ENCODE measurements at places on chromosomes 1 and 21. TPM values are rescaled to one million over a fixed set of nuclear protein-coding genes. Genes with fewer than 3 reads are reported as not detected.

RPTN gene
- total RNA-seq: not detected

AMY1C gene
- not detected for total RNA-seq

CD5L gene
- total RNA-seq: not detected

CD1B gene
- not detected for total RNA-seq

FOXJ3 gene
- total RNA-seq: 15.3 TPM

CLCA1 gene
- total RNA-seq: not detected

TFF3 gene
- total RNA-seq: not detected

LRRC38 gene
- not detected for total RNA-seq

ANKRD65 gene
- not detected for total RNA-seq

PPIH gene
- 65.1 TPM for total RNA-seq

LHX8 gene
- 0.97 TPM for total RNA-seq

MAP3K21 gene
- total RNA-seq: 10.5 TPM

PDZK1IP1 gene
- total RNA-seq: 9.4 TPM

IFI6 gene
- total RNA-seq: 13.0 TPM

NBPF6 gene
- total RNA-seq: not detected

LZIC gene
- total RNA-seq: 23.6 TPM

KIF21B gene
- total RNA-seq: 2.6 TPM

KRTAP19-3 gene
- total RNA-seq: not detected

CLCA4 gene
- not detected for total RNA-seq

ODF2L gene
- total RNA-seq: 8.2 TPM

KRTAP7-1 gene
- total RNA-seq: not detected

KCNJ6 gene
- total RNA-seq: 3.8 TPM

RIPPLY3 gene
- total RNA-seq: 0.46 TPM

TNNT2 gene
- total RNA-seq: 0.39 TPM

KDF1 gene
- 0.12 TPM for total RNA-seq

ADAMTS4 gene
- total RNA-seq: not detected

MSH4 gene
- not detected for total RNA-seq

OLFM3 gene
- total RNA-seq: not detected

All from A549 treated with GW870086 at 1 μM for 4 hours (cell line).